ENCODE measurements at places on chromosomes 12 and 14.

GRCh38 chr12:103809154-103809553 is 31.9 kb downstream of the NT5DC3 start:
- DNase-seq: no peak

GRCh38 chr14:64604001-64604400 is 54.2 kb downstream of the PPP1R36 start:
- DNase-seq: no peak

DNA sequence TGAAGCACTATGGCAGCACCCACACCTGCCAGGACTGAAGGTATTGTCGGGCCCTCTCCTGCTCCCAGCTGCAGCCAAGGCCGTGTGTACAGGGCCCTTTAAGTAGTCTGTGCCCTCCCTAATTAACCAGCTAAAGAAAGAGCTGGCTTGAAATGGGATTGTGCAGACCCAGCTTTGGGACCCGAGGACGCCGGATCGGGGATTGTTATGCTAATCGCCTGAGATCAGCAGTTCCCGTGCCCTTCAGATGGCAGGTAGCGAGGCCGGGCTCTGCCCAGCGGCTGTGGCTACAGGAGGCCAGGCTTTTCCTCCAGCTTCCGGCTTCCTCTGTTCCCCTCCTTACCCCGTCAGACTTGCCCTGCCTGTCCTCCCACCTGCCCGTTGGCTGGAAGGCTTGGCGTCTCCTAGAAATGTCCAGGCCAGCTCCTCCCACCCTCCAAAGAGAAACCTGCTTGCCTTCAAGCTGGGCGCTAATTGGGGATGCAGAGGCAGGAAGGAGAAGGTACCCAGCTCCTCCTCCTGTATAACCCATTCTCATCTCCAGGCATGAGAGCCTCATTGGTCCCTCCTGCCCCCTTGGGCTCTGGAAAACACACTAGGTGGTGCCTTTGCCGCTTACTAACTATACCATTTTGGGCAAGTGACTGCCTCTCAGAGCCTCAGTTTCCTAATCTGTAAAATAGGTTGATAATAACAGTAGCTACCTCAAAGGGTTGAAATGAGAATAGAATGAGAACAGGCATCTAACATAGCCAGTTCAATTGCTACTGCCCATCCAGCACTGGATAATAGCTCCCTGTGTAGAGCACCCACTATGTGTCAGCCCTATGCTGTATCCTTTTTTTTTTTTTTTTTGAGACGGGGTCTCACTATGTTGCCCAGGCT is 25.8 kb upstream of the MSI1 start:
- no peak for DNase-seq

- no peak for DNase-seq
These were observed 76.4 kb upstream of the DICER1 start for GRCh38 chr14:95233702-95234241.

- DNase-seq: no peak
These were observed 263.3 kb downstream of the RASSF9 start for GRCh38 chr12:85572956-85573355.

GRCh38 chr12:132178801-132179401 is 34.6 kb downstream of the NOC4L start:
- DNase-seq: no peak

GRCh38 chr12:12272869-12273268 is 6.0 kb upstream of the LRP6 start:
- no peak for DNase-seq

DNA sequence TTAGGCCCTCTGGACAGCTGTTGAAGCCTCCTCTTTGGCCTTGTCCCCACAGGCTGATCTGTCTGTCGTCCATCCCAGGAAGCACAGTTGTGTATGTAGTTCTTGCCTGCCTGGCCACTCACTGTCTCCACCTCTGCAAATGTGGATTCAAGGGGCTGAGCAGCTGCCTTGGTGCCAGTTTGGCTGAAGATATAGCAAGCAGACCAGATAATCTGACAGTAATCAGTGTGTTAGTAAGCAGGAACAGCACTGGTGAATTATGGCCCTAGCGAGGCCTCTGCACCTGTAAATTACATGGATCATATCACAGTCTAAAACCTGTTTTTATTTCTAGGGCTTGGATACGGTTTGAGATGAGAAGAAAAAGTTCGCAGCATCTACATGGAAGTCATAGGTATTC is 282.5 kb upstream of the NOS1 start:
- DNase-seq: no peak

DNA sequence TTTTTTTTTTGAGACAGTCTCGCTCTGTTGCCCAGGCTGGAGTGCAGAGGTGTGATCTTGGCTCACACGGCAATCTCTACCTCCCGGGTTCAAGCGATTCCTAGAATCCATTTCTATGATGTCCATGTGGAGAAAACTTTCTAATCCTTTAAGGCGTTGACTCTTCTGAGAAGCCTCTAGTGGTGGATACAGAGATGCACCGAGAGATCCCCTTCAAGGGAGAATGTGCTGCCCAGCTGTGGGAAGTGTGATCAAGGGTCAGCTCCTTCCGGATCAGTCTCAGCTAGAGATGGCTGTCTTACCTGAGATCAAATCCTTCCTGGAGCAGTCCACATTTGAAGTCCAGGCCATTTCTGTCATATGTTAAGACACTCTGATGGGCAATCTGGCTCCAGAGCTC is 92.7 kb upstream of the HECTD1 start:
- no peak for DNase-seq

DNA sequence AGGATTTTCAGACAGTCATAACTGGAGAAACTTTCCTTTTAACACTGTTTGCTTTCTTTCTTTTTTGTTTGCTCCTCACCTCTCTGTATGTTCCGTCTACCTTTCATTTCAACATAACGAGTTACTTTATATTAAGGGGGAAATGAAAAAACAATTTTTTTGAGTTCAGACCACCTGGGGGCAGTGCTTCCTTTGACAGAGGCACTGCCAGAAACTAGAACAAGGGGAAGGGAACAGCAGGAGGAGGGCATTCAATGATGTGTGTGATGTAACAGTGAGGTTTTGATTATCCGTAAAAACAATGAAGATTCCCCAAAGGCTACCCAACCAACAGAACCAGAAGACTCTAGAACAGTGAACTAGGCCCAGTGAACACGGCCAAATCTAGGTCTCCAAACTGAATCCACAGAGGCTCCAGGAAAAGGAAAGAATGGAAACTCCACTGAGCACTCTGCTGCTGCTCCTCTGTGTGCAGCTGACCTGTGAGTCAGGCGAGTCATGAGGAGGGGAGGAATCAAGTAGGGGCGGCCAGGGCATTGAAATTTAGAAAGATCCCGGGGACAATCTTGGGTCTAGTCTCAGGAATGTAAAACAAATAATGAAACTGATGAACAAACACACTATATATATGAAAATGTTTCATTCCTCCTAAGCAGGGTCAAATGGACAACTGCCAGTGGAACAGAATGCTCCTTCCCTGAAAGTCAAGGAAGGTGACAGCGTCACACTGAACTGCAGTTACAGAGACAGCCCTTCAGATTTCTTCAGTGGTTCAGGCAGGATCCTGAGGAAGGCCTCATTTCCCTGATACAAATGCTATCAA is 323.5 kb downstream of the DAD1 start:
- peak; percentile 28 for DNase-seq

DNA sequence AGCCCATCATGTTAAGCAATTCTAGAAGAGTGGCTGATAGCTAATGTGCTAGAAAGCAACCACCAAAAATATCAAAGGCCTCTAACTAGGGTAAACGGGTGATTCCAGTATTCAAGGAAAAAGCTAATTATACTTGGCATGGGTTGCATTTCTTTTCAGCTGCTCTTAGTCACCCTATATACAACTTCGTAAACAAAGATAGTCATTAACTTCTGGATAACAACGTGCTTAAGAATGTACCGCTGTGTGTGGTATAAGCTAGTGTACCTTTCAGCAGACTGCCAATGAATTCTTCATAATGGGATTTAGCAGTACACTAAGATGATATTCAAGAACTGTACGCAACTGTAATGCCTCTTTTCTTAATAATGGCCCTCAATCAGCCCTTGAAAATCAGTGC is 42.2 kb upstream of the SLC6A13 start:
- peak; percentile 21 for DNase-seq

GRCh38 chr12:116657921-116658495 is 79.9 kb downstream of the SPRING1 start:
- DNase-seq: no peak

- DNase-seq: no peak
These were observed 233.3 kb upstream of the PPFIA2 start for GRCh38 chr12:81992461-81992860.

- no peak for DNase-seq
These were observed 318.6 kb downstream of the ITPR2 start for GRCh38 chr12:26514364-26514763.

- no peak for DNase-seq
These were observed 68.7 kb downstream of the RGS6 start for GRCh38 chr14:72000907-72001306.

DNA sequence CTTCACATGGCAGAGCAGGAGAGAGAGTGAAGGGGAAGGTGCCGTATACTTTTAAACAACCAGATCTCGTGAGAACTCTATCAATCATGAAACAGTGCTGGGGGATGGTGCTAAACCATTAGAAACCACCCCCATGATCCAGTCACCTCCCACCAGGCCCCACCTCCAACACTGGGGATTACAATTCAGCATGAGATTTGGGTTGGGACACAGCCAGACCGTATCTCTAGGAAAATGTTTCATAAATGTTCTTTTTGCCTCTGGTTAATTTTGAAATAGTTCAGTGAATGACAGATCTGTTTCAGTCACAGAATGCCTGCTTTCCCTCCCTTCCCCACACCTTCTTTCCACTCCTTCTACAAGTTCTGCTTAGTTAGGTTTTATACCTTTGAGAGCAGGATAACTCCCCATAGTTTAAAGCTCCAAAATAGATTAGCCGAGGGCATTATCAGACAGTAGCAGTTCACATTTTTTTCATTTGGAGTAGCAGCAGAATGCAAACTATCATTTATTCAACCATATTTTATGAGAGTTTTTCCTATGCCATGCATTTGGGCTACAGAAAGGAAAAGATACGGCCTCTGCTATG is 27.1 kb downstream of the PELI2 start:
- DNase-seq: no peak

GRCh38 chr12:50355365-50355764 is 41.0 kb downstream of the FAM186A start:
- no peak for DNase-seq

Measured in fibroblast of villous mesenchyme (primary cell).